BE2C (cell line): ENCODE measurements at places on chromosomes 2 and 18.

DNA sequence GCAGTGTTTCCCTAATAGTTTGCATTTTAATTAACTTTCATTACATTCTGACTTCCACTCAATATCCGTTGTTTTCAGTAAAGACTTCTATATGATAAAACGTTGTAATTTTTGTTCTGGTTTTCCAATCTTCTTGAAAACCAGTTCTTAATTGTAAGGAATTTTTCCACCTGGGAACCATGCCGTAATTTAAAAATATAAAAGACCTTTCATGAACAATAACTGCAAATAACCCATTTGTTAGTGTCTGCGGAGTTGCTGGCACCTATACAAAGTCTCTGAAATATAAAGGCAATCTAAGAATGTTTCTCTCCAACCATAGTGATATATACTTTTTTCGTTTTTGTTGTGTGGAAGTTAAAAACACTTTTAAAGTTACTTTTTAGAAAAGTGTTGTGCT is 7.7 kb upstream of the SATB2 start:
- no peak for DNase-seq

- peak; percentile 69 for DNase-seq
These were observed 96.0 kb upstream of the TTC39C start for GRCh38 chr18:23918395-23919032.

GRCh38 chr2:165655661-165656060 is 138.4 kb downstream of the GALNT3 start:
- DNase-seq, result no peak

GRCh38 chr2:106581328-106581727 is 94.2 kb downstream of the CD8B2 start:
- DNase-seq, result no peak

- no peak for DNase-seq
These were observed 138.9 kb downstream of the HAUS1 start for GRCh38 chr18:46243095-46243494.

DNA sequence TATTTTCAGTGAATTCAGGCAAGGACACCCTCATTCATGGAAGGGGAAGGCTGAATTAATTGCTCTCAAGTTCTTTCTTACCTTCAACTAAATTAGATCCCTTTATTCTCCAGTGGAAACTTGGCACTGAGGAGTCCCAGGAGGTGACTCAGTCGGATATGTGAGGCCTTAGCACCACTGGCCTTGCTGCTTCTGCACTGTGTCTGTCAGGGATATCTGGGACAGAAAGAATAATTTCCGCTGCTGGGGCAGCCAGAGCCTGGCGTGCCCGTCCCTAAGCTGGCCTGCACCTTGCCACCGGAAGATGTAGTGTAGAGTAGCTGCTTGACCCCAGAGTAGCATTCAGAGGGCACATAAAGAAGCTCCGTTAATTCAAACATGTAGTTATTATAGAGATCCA is 53.4 kb downstream of the LIMS1 start:
- no peak for DNase-seq

GRCh38 chr18:45517181-45517741 is 98.0 kb upstream of the SLC14A2 start:
- no peak for DNase-seq

DNA sequence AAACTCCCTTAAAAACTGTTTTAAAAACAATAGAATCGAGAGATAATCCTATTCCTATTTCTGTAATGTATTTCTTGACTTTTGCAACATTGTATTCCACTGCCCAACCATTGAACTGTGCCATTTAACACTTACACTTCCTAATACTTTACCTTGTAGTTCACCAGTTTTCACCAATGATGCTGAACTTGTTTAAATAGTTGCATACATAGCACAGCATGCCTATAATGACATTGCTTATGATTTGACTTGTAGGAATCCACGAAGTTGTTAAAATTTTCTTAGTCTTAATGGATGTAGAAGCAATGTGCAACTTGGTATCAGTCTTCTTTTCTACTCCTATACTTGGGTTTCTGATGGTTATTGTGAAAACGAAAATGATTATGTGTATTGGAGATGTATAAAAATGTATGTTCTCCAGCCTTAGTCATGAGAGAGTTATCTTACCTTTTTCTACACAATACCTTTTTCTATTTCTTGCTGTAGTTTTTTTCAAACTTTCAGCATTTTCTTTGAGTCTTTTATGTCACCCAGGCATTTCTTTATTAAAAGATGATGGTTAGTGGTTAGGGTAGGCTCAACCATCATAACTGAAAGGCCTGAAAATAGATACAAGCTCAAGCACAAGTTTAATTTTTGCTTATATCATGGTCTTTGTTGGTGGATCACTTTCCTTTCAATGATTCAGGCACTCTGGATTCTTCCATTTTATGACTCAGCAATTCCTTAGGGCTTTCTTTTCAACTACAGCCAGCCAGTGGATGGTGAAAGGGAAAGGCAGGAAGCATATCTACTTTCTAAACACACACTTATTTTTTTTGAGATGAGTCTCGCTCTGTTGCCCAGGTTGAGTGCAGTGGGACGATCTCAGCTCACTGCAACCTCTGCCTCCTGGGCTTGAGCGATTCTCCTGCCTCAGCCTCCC is 9.4 kb downstream of the GPD2 start:
- no peak for DNase-seq

- DNase-seq, result no peak
These were observed 35.8 kb upstream of the ZNF516 start for GRCh38 chr18:76530846-76531245.

GRCh38 chr2:65071499-65072180 is 15.4 kb downstream of the CEP68 start:
- peak; percentile 70 for DNase-seq

DNA sequence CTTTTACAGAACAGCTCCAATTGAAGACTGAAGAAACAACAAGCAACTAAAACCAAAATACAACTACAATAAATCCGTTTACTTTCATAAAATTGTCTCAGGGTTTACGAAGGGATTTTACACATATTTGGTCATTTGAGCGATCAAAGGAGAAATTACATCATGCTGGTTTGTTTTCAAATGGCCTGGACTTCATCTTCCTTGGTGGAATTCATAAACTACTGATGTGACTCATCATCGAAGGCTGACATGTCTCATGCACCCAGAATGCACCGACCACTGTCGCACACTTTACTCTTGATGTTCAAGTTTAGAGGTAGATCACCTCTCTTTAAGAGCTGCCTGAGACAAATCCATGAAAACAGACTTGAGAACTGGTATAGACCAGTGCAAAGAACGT is 25.6 kb upstream of the PMAIP1 start:
- DNase-seq, result no peak

- DNase-seq, result peak; percentile 13
These were observed 70.0 kb upstream of the ATP5MC3 start for GRCh38 chr2:175251425-175252041.

GRCh38 chr2:176501617-176502016 is 232.4 kb downstream of the MTX2 start:
- DNase-seq, result no peak

DNA sequence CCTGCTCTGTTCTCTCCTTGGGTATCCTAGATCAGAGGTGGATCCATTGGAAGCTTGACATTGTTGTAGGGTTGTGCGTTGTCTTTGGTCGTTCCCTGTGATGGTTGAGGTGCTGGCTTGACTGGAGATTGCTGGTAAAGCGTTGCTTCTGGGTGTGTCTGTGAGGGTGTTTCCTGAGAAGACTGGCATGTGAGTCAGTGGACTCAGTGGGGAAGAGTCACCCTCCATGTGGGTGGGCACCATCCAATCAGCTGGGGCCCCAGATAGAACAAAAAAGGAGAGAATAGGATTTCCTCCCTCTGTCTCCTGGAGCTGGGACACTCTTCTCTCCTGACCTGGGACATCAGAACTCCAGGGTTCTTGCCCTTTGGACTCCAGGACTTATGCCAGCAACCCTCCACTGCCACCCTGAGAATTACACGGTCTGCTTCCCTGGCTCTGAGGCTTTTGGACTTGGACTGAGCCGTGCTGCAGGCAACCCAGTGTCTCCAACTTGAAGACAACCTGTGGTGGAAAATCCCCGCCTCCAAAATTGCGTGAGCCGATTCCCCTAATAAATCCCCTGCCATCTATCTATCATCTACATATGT is 14.8 kb upstream of the REEP1 start:
- no peak for DNase-seq

GRCh38 chr2:41963661-41964525 is 83.9 kb upstream of the PKDCC start:
- peak; percentile 70 for DNase-seq

DNA sequence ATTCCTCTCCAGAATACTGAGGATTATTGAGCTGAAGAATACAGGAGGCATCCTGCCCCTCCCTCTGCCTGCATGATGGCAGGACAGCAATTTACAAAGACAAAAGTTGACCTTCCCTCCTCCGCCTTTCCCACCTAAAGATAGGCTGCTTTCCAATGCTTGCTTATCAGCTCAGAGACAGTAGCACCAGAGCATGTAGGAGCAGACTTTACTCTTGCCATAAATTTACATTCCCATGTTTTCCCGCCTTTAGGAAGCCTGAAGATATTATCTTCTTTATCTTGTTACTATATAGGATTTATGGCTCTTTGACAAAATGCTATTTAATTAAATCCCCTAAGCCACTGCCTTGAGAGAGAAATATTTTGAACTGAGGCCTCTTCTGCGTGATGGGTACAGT is 135.6 kb upstream of the HNMT start:
- no peak for DNase-seq

DNA sequence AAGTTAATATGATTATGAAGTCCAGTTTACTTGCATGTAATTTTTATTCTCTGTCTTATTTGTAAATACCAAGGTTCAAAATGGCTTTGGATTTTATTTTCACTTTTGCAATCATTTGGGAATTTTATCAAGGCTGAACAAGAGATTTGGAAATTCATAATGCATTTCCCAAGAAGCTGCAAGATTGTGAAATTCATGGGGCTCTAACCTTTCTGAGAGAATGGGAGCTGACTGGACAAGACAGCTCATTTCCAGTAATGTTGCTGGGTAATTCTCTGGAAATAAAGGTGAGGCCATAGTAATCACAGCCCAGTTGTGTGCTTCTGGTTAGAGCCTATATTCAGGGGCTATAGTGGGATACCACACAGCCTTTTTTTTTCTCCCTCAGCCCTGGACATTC is 21.5 kb upstream of the NABP1 start:
- DNase-seq, result no peak

DNA sequence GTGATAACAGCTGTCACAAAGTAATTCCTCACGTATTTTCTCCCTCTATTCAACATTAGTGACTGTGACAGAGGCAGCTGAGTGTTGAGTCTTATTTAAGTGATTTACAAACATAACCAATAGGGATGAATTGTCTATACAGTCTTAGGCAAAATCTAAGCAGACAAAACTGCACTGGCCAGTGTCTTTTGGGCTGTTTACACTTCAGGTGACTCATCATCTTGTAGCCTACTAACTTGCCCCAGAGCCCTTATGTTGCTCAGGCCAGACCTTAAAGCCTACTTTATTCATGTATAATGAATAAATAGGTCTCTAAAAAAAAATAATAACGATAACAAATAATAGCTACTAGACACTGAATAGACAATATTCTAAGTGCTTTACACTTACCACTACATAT is 17.2 kb downstream of the THOC1 start:
- no peak for DNase-seq

DNA sequence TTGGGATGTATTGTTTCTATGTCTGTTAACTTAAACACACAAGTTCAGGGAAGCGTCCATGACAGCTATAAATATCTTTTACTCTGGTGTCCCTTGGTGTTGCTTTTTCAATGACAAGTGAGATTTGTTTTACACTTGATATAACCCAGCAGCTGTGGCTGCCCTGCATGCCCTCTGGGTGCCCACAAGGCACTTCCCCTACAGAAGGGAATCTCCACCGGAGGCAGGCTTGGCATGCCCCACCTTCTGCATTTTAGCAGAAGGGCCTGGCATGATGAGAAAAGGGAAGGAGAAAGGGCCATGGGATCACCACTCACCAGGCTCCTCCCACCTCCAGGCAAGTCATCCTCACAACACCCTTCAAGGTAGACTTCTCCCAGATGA is 68.7 kb downstream of the TMEM247 start:
- no peak for DNase-seq

DNA sequence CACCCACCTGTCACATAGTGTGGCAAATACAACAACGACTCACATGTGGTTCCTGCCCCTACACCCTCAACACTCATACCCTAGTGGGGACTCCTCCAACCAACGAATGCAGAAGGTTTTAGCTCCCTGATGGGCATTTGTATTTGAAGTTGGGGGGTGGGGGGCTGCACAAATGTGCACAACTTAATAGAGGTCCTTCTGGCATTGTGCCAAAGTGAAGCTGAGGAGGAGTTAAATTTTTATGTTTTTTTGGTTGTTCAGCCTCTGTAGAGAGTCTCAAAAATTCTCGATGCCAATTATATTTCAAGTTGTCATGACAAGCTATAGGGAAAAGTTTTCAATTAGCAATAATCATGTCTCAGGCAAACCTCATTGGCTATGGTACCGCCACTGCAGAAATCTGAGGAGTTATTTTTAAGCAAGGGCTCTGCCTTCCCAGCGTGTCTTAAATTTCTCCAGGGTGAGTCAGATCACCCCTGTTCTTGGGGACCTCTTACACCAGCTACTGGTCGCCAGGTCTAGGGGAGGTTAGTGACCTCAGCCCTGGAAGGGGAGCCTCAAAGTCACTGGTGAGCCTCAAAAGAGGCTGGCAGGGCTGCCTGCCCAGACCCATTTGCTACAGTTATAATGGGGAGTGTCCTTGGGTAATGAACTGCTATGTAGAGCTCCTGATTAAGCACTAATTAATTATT is 102.7 kb upstream of the TAF1B start:
- DNase-seq, result no peak

- DNase-seq, result no peak
These were observed 152.5 kb upstream of the APCDD1 start for GRCh38 chr18:10301831-10302483.

- DNase-seq, result no peak
These were observed 97.1 kb downstream of the EML6 start for GRCh38 chr2:54820558-54820957.

DNA sequence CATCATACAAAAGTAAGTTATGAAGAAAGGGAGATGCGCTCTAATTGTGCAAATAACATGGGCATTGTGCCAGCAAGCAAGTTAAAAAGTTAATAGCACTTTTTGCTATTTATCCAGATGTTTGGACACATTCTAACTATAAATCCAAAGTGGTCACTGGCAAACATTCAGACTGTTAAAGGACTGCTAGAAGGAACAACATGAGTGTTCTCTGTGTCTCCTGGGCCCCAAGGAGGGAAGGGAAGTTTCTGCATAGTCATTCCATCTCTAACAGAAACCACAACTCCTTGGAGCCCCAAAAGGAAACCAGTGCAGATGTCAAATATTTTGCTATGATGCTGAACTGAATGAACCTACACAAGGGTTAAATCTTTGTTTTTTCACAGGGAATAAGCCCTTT is 213.3 kb upstream of the HNRNPA3 start:
- DNase-seq, result no peak

- DNase-seq, result no peak
These were observed 126.9 kb upstream of the TRIB2 start for GRCh38 chr2:12589802-12590320.
